Right lung (tissue), 10 donors: ENCODE measurements at places on chromosomes 12 and 14. TPM values are rescaled to one million over a fixed set of nuclear protein-coding genes. Genes with fewer than 3 reads are reported as not detected.

Gene MIP
- polyA plus RNA-seq, result 0.15 TPM

Gene SLC38A4
- 6.4 TPM for polyA plus RNA-seq

Gene MYO1H
- 0.26 TPM for polyA plus RNA-seq

Gene STRN3
- polyA plus RNA-seq, result 32.6 TPM

Gene ZC2HC1C
- polyA plus RNA-seq, result 6.1 TPM

Gene ITGA7
- polyA plus RNA-seq, result 33.9 TPM

Gene ADGRD1
- 28.0 TPM for polyA plus RNA-seq

Gene SDSL
- 3.1 TPM for polyA plus RNA-seq

Gene GNB3
- polyA plus RNA-seq, result 5.9 TPM

Gene EXOC5
- polyA plus RNA-seq, result 91.3 TPM

Gene AJUBA
- 50.3 TPM for polyA plus RNA-seq

Gene SERPINA12
- not detected for polyA plus RNA-seq

Gene CCDC175
- polyA plus RNA-seq, result 1.2 TPM

Gene TAS2R19
- 1.5 TPM for polyA plus RNA-seq

Gene NOC4L
- polyA plus RNA-seq, result 19.7 TPM

Gene HOXC6
- 2.4 TPM for polyA plus RNA-seq

Gene TGM1
- polyA plus RNA-seq, result 2.0 TPM

Gene GRIN2B
- 0.05 TPM for polyA plus RNA-seq

Gene CLEC2A
- polyA plus RNA-seq, result not detected

Gene ANKRD33
- not detected for polyA plus RNA-seq

Gene LALBA
- polyA plus RNA-seq, result not detected

Gene DPY19L2
- 26.0 TPM for polyA plus RNA-seq

Gene LRRC9
- polyA plus RNA-seq, result 0.90 TPM

Gene CLEC14A
- 60.0 TPM for polyA plus RNA-seq

Gene PPP1R12A
- 106 TPM for polyA plus RNA-seq

Gene APEX1
- polyA plus RNA-seq, result 329 TPM

Gene GPR84
- 0.18 TPM for polyA plus RNA-seq

Gene IRAK3
- polyA plus RNA-seq, result 46.7 TPM

Gene KLRB1
- 2.1 TPM for polyA plus RNA-seq

Gene SIX4
- polyA plus RNA-seq, result 6.4 TPM

Gene SLCO1A2
- polyA plus RNA-seq, result 0.32 TPM

Gene CBLN3
- 3.6 TPM for polyA plus RNA-seq

Gene PPFIA2
- polyA plus RNA-seq, result 3.3 TPM

Gene PITPNM2
- 14.4 TPM for polyA plus RNA-seq

Gene IGFBP6
- polyA plus RNA-seq, result 15.9 TPM
